ENCODE measurements at places on chromosomes 13 and 19. TPM values are rescaled to one million over a fixed set of nuclear protein-coding genes. Genes with fewer than 3 reads are reported as not detected.

The RLN3 gene
- not detected for polyA plus RNA-seq

GRCh38 chr19:8611877-8612806 is 1.6 kb upstream of the ADAMTS10 start:
- DNase-seq = peak; percentile 58

- DNase-seq = no peak
Observed at GRCh38 chr13:32989290-32989667, 26.9 kb upstream of the KL start.

The COL5A3 gene
- polyA plus RNA-seq = not detected

GRCh38 chr19:3479177-3479833 is 1.0 kb downstream of the SMIM24 start:
- no peak for DNase-seq
